ENCODE measurements at places on chromosomes 1 and 21. TPM values are rescaled to one million over a fixed set of nuclear protein-coding genes. Genes with fewer than 3 reads are reported as not detected.

SLAMF1 gene
- total RNA-seq = 0.24 TPM

TRIM46 gene
- 1.9 TPM for total RNA-seq

GSTM5 gene
- total RNA-seq = 12.0 TPM

GBP7 gene
- total RNA-seq = not detected

GPR137B gene
- total RNA-seq = 24.1 TPM

RGS18 gene
- 9.9 TPM for total RNA-seq

KLHL12 gene
- 21.7 TPM for total RNA-seq

PPM1J gene
- not detected for total RNA-seq

CFHR3 gene
- total RNA-seq = 22.6 TPM

SPATA17 gene
- 20.9 TPM for total RNA-seq

OR2G6 gene
- 2.2 TPM for total RNA-seq

TMEM82 gene
- not detected for total RNA-seq

HEYL gene
- 4.1 TPM for total RNA-seq

PCP4 gene
- not detected for total RNA-seq

TMPRSS15 gene
- 2.6 TPM for total RNA-seq

RGS8 gene
- total RNA-seq = 5.3 TPM

TMEM61 gene
- 12.0 TPM for total RNA-seq

LEPR gene
- 25.3 TPM for total RNA-seq

MRAP gene
- not detected for total RNA-seq

FAM151A gene
- total RNA-seq = not detected

HLCS gene
- total RNA-seq = 34.9 TPM

LCE6A gene
- total RNA-seq = not detected

MIB2 gene
- total RNA-seq = 85.0 TPM

EVA1C gene
- total RNA-seq = 7.5 TPM

NES gene
- 19.0 TPM for total RNA-seq

THEM5 gene
- not detected for total RNA-seq

KRTAP19-3 gene
- not detected for total RNA-seq

FCAMR gene
- total RNA-seq = 2.2 TPM

GPA33 gene
- total RNA-seq = 0.72 TPM

Measured in umbilical cord (tissue), 2 donors.